ENCODE measurements at places on chromosomes 1 and 21.

DNA sequence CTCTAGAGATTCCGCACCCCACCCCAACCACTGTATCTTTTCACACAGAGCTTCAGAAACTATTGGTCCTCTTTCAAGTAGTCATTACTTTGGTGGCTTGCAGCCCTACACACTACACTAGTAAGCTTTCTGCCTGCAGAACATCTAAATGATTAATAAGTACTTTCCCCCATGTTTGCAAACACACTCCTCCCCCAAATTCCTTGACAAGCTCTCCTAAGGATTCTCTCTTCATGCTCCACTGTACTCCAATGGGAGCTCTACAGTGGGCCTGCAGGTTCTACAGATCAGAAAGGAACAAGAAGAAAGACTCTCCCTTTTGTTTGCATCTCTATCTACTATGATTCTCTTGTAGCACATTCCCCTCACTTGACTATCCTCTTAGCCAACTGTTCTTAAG lies 16.3 kb upstream of the NUF2 start:
- H3K27me3 ChIP-seq, result no peaks in the 10 kb centered on the region
- DNase-seq, result no peak
- H3K27ac ChIP-seq, result no peak overlapping the region
- H3K4me3 ChIP-seq, result no peak overlapping the region
- no peaks in the 10 kb centered on the region for H3K36me3 ChIP-seq

DNA sequence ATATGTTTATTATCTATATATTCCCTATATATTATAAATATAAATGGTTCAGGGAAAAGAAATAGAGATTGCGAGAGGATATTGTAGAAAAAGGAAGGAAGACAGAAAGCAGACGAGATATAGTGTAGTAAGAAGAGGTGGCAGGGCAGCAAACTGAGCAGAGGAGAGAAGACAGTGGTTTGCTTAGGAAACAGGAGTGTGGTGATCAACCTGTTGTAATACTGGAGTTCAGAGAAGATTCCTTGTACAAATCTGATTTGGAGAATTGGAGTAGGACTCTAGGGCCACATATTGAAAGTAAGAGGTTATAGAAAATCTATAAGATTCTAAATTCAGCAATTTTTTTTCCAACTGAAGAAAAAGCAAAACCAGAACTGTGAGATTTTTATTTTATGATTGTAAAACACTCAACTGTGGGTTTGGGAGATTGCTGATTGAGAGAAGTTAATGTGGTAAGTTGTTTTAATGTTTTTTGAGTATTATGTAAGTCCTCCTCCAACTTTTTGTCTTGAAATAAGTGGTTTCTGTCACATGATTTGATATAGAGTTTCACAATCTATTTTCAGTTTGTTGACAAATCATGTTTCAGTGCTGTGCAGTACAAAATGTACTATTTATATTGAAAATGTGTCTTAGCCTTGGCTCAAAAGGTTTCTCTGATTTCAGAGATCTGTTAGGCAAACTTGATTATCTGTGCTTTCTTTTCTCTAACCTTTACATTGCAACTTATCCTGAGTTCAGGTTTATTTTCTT lies 9.6 kb upstream of the AMY2B start:
- H3K27me3 ChIP-seq, result no peaks in the 10 kb centered on the region
- no peaks in the 10 kb centered on the region for H3K36me3 ChIP-seq
- no peak overlapping the region for H3K4me3 ChIP-seq
- no peak for DNase-seq
- H3K4me1 ChIP-seq, result no peaks in the 10 kb centered on the region

DNA sequence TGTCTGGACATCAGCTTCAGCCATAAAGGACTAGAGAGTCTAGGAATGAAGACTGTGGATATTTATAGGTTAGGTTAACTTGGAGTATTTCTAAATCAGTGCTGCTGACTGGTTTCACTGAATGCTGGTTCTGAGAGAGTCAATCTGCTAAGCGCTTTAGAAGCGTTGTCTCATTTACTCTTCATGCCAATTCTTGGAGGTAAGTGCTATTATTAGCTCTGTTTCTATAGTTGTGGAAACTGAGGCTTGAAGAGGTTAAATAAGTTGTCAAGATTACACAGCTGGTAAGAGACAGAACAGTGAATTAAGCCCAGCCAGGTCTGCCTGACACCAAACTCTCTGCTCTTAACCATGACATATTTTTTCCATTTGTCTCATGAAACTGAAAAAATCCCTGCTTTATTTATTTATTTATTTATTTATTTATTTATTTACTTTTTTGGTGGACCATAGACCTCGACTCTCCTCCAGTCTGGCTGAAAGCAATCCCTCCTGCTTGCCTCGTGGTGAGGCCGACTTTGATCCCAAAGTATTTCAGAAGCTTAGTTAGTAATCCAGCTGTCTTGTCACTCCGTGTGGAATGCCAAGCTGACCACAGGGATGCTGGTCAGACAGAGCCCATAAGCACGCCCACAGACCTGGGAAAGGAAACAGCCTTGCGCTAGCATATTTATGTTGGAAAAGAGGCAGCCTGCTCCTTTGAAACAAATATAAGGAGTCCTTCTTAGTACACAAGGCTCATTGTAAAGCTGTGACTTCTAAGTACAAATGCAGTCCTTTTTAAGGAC lies 16.9 kb downstream of the NTMT2 start:
- no peak overlapping the region for H3K4me3 ChIP-seq
- H3K27me3 ChIP-seq, result no peaks in the 10 kb centered on the region
- H3K36me3 ChIP-seq, result no peaks in the 10 kb centered on the region
- no peak for DNase-seq

DNA sequence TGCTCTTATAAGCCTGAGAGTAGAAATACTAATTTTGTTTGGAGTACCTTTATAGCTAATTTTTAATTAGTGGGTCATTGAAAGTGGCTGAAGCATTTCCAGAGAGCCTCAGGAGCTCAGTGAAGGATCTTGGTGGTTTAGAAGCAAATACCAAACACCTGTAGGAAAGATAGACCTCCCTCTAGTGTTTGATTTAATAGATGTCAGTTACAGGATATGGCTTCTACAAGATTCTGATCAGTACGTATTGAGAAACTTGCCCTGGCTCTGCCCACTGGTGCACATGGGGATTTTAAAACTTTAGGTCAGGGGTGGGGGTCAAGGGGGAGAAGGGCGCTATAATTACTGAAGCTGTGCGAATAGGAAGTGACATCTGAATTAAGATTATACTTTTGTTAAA lies 122.2 kb downstream of the POU2F1 start:
- H3K36me3 ChIP-seq, result no peaks in the 10 kb centered on the region
- DNase-seq, result no peak
- H3K4me1 ChIP-seq, result no peaks in the 10 kb centered on the region

DNA sequence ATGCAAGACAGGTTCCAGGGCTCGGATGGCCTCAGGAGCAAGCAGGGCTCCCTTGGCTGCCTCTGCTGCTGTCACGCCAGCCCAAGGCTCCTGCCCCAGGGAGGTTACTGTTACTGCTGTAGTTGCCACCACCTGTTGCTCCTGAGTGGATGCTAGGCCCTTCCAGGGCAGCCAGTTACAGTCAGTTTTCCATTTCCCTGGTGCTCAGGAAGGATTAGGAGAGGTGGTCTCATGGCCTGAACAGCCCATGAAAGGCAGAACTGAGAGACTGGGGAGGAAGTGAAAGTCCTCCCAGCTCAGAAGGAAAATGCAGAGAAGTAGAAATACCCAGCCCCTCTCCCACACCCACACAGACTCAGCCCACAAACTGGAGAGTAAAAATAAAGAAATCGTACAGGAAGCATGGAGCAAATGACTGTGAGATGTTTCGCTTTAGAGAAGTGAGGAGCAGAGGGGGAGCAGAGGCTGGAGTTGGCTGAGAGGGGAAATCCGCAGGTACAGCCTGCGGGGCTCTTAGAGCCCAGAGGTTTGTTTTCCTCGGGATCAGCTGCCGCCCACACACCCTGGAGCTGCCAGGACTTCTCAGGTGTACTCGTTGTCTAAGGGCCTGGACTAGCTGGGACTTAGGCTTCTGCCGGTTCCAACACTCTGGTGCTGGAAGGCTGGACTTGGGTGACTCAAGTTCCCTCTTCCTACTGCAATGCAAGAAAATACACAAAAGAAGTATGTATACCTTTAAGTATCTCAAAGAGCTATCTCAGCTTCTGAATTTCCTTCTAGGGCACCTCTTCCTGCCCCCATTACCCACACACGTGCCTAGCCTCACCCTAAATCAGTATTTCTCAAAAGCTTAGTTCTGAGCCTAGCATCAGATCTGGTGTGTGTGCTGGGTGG lies 2.3 kb downstream of the IL6R start:
- peak overlapping the region; percentile 86 for H3K4me3 ChIP-seq
- H3K4me1 ChIP-seq, result peaks cover 42% of the 10 kb centered on the region
- no peak for DNase-seq

DNA sequence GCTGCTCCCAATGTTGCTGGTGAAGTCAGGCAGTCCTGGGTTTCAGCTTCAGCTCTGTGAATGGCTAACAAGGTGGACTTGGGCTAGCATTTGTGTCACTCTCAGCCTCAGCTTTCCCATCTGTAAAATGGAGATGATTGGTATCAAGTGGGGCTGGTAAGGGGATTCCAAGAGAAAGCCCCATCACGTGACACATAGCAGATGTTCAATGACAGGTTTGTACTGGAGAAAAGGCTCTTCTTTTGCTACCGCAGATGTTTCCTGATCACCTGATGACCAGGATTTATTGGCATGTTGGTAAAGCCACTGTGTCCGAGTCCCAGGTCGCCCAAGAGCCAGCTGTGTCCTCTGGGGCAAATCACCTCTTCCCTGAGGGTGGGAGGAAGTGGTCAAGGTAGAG lies 335.0 kb downstream of the MATN1 start:
- H3K27me3 ChIP-seq, result no peaks in the 10 kb centered on the region
- no peak for DNase-seq
- H3K27ac ChIP-seq, result no peak overlapping the region
- H3K4me3 ChIP-seq, result no peak overlapping the region
- no peaks in the 10 kb centered on the region for H3K36me3 ChIP-seq
- H3K4me1 ChIP-seq, result no peaks in the 10 kb centered on the region

DNA sequence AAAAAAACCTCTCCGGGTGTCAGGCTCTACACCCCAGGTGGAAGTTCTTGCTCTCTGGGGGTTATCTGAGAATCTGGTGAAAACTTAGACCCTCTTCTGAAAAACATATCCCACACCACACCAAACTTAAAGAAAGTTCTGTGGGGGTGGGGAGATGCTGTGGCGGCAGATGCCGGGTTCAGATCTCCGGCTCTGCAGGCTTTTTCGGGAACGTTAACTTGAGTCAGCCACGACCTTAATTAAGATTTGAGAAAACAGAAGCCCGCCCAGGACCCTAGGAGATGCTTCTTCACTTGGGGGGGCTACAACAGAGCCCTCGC lies 2.3 kb downstream of the RCC2 start:
- H3K4me3 ChIP-seq, result peak overlapping the region; percentile 51
- peaks cover 43% of the 10 kb centered on the region for H3K36me3 ChIP-seq

DNA sequence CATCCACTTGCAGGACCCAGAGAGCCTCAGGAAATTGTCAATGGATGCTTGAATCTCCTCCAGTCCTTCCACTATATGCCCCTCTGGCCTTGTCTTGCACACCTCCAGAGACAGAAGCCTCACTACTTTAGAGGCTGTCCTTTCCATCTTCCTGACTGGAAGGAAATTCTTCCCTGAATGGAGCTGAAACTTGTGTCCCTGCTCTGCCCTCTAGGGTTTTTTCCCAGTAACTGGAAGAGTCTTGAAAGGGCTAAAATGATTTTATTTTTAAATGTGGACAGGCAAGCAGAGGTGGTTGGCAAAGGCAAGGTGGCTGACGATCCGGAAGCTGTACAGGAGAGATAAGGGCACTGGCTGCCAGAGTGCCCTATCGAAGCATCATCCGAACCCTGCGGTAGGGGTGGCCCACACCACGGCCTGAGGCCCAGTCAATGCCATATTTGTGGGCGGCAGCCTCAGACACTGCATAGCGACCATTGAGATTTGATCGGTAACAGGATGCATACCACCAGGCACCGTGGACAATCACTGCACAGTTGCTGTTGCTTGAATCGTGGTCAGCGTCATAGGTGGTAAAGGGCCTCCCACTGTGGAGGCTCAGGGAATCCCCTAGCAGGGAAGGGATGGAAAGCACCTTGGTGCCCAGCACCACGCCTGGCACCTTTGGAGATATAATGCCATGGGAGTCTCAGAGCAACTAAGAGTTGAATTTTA lies 2.3 kb upstream of the MAP3K6 start:
- peak overlapping the region; percentile 100 for H3K27ac ChIP-seq
- H3K27me3 ChIP-seq, result no peaks in the 10 kb centered on the region
- DNase-seq, result no peak
- H3K4me3 ChIP-seq, result no peak overlapping the region

GRCh38 chr1:52952112-52952511 lies 25.0 kb downstream of the SCP2 start:
- H3K4me3 ChIP-seq, result no peak overlapping the region
- no peaks in the 10 kb centered on the region for H3K4me1 ChIP-seq
- H3K36me3 ChIP-seq, result peaks cover 24% of the 10 kb centered on the region
- H3K27ac ChIP-seq, result no peak overlapping the region
- DNase-seq, result no peak

DNA sequence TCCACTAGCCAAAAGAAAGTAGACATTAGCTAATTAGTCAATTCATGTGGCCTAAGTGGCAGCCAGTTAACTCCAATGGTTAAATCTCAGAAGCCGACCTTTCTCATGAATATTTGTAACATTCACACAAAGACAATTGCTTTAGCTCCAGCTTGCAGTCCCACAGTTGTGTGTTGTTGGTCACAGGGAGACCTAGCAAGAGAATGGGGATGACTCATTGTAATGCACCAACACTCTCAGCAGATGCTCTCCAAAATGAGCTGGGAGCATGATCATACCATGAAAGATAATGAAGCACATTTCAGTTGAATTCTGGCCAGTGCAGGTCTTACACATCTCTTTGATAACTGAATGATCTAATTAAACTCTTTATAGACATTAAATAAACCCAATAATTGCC lies 160.4 kb downstream of the HLX start:
- H3K27me3 ChIP-seq, result no peaks in the 10 kb centered on the region
- no peaks in the 10 kb centered on the region for H3K36me3 ChIP-seq
- no peak for DNase-seq
- no peak overlapping the region for H3K4me3 ChIP-seq
- no peak overlapping the region for H3K27ac ChIP-seq

DNA sequence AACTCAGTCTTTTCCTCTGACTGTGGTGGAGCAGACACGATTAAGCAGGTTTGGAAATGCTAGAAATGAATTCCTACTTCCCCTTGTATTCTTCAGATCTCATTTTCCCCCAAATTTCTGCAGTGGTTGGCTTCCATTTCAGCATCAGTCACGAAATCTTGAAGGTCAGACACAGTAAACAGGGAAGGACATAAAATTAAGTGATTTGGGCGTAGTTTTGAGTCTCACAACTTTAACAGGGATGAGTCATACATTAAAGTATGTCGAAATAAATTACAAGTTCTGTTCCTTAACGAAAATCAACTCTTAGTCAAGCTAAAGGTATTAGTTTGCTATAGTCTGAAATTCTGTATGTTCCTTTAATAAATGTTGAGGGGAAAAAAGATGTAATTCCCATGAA lies 61.1 kb downstream of the HNRNPR start:
- H3K36me3 ChIP-seq, result peaks cover 91% of the 10 kb centered on the region
- no peaks in the 10 kb centered on the region for H3K27me3 ChIP-seq
- peak overlapping the region; percentile 20 for H3K27ac ChIP-seq
- no peak for DNase-seq

All from esophagus squamous epithelium (tissue), 5 donors.